Nephron progenitor cell (in vitro differentiated cells): ENCODE measurements at places on chromosomes 5 and 9.

GRCh38 chr5:174571662-174572397 lies 152.6 kb upstream of the MSX2 start:
- H3K4me1 ChIP-seq = peaks cover 42% of the 10 kb centered on the region
- no peaks in the 10 kb centered on the region for H3K36me3 ChIP-seq
- DNase-seq = no peak
- H3K27me3 ChIP-seq = peaks cover 12% of the 10 kb centered on the region
- no peak overlapping the region for H3K4me3 ChIP-seq
- no peak overlapping the region for H3K27ac ChIP-seq

DNA sequence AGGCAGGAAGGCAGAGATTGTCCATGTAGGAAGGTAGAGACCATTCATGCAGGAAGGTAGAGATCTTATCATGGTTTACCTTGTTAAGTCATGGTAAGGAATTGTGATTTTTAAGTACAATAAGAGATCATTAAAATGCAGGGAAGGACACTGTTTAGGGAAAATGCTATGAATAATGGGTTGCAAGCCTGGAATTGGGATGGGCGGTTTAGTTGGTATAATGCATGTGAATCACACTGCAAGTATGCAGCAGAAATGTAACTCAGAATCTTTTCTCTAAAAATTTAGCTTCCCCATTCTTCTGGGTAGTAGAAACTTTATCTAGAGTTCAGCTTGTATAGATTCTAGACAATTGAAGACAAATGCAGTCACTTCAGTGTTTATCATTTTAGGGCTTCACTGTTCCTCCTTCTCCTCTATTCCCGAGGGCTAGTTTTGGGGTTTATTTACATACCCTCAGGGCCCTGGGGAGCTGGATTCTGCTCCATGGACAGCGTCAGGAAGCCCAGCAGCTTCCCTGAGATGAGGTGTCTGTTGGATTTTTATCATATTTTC lies 212.0 kb downstream of the SREK1 start:
- H3K36me3 ChIP-seq = no peaks in the 10 kb centered on the region
- no peak overlapping the region for H3K4me3 ChIP-seq
- no peak for DNase-seq

GRCh38 chr5:115262011-115262320 lies 711 bp downstream of the PGGT1B start:
- peak overlapping the region; percentile 97 for H3K4me3 ChIP-seq
- H3K4me1 ChIP-seq = peaks cover 26% of the 10 kb centered on the region
- no peak for DNase-seq
- H3K27ac ChIP-seq = peak overlapping the region; percentile 98

GRCh38 chr5:67206929-67207328 lies 10.3 kb upstream of the CD180 start:
- H3K27ac ChIP-seq = no peak overlapping the region
- H3K27me3 ChIP-seq = peaks cover 5% of the 10 kb centered on the region
- H3K4me3 ChIP-seq = no peak overlapping the region
- peaks cover 67% of the 10 kb centered on the region for H3K4me1 ChIP-seq
- H3K36me3 ChIP-seq = no peaks in the 10 kb centered on the region

GRCh38 chr5:82719368-82719767 lies 357.8 kb downstream of the TMEM167A start:
- H3K27me3 ChIP-seq = no peaks in the 10 kb centered on the region
- peaks cover 3% of the 10 kb centered on the region for H3K36me3 ChIP-seq
- DNase-seq = no peak
- H3K27ac ChIP-seq = no peak overlapping the region
- peaks cover 9% of the 10 kb centered on the region for H3K4me1 ChIP-seq
- no peak overlapping the region for H3K4me3 ChIP-seq

GRCh38 chr5:125503946-125504345 lies 757.5 kb upstream of the ZNF608 start:
- H3K36me3 ChIP-seq = no peaks in the 10 kb centered on the region
- H3K4me1 ChIP-seq = no peaks in the 10 kb centered on the region
- H3K27ac ChIP-seq = no peak overlapping the region

GRCh38 chr5:177608243-177609075 lies 8.5 kb downstream of the B4GALT7 start:
- peaks cover 17% of the 10 kb centered on the region for H3K4me1 ChIP-seq
- H3K27ac ChIP-seq = peak overlapping the region; percentile 48
- H3K4me3 ChIP-seq = no peak overlapping the region
- no peak for DNase-seq

DNA sequence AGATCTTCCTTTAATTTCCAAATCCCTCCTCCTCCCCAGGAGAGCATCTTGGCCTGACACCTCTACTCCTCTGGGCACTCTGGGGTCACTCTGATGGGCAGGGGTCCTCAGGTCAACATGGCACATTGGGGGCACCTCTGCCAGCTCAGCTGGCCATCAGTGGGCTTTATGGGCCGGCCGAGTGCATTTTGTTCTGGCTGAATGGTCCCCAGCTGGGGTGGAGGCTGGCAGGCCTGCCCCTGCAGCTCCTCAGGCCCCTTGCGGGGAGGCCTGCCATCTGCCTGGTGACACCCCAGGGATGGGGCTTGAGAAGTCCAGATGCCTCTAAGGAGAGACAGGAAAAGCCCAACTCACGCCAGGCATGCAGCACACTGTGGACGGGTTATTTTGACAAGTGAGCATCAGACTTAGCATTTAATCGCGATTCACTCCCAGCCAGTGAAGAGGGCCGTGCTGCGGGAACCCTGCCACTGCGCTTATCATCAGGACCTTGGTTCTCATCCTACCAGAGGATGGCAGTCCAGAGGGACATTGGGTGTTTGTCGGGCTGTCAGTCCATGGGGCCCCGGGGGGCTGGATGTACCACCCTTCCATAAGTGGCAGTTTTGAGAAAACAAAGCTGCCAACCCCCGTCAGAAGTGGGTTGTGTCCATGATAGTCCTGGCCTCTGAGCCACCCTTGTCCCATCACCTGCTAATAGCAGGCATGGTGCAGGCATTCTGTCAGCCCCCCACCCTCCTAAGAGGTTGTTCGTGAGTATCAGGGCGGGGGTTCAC lies 21.7 kb downstream of the PHF2 start:
- no peak overlapping the region for H3K4me3 ChIP-seq
- peaks cover 62% of the 10 kb centered on the region for H3K4me1 ChIP-seq
- H3K27me3 ChIP-seq = peaks cover 3% of the 10 kb centered on the region
- peaks cover 9% of the 10 kb centered on the region for H3K36me3 ChIP-seq

DNA sequence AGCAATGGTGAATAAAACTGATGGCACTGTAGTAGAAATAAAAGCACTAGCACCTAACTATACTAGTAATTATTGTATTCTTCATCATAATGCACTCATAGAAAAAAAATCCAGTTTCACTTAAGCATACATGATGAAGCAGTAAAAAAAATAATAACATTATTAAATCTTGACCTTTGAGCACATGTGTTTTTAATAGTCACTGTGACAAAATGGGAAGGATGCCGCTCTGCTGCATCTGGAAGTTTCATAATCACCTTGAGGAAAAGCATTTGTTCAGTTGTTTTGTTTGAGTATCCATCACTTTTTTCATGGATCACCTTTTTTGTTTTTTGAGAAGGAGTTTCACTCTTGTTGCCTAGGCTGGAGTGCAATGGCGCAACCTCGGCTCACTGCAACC lies 13.2 kb downstream of the OR2K2 start:
- peaks cover 5% of the 10 kb centered on the region for H3K36me3 ChIP-seq
- peaks cover 15% of the 10 kb centered on the region for H3K4me1 ChIP-seq
- H3K27ac ChIP-seq = no peak overlapping the region
- no peak overlapping the region for H3K4me3 ChIP-seq

GRCh38 chr9:82367016-82367415 lies 378.4 kb downstream of the SPATA31D1 start:
- no peak overlapping the region for H3K4me3 ChIP-seq
- no peak overlapping the region for H3K27ac ChIP-seq
